Amygdala (tissue), 56 donors: ENCODE measurements at places on chromosomes 11 and 22.

DNA sequence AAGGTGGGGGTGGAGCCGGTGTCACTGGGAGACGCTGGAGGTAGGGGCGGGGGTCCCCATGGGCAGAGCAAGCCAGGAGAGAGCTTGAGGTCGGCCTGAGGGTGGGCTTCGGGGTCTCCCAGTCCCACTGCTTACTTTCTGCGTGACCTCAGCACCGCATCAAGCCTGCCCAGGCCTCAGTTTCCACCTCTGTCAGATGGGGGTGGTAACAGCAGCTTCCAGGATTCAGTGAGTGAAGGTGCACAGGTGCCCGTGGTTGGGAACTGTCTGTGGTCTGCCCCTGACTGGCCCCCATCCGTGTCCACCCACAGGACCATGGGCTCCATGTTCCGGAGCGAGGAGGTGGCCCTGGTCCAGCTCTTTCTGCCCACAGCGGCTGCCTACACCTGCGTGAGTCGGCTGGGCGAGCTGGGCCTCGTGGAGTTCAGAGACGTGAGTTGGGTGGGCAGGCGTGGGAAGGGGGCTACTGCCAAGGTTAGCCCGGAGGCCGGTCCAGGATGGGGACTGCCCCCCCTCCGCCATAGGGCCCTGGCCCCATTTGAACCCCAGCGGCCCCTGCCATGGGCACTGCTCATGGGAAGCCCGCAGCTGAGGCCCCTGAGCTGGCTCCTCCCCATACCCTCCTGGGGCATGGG is 2.2 kb downstream of the TCIRG1 start:
- no peak for DNase-seq

GRCh38 chr22:27370987-27371386 is 430.6 kb downstream of the MN1 start:
- DNase-seq: no peak

DNA sequence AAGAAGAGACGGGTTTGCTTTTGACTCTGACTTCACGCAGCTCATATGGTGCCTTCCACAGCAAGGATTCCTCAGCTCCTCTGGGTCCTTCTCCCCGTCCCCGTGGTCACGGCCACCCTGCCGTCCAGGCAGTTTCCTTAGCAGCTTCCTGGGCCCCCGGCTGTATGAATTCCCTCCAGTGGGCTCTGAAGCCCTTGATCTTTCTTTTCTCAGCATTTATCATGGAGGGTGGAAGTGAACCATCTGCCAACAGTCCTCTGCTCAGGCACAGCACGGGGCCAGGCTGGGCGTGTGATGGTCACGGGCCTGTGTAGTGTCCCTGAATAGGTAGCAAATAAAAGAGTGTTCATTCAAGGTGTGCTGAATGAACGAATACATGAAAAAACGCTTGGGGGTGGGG is 782.4 kb downstream of the BRD1 start:
- no peak for DNase-seq

- no peak for DNase-seq
Observed at GRCh38 chr22:22165936-22166710, 78.5 kb upstream of the VPREB1 start.

DNA sequence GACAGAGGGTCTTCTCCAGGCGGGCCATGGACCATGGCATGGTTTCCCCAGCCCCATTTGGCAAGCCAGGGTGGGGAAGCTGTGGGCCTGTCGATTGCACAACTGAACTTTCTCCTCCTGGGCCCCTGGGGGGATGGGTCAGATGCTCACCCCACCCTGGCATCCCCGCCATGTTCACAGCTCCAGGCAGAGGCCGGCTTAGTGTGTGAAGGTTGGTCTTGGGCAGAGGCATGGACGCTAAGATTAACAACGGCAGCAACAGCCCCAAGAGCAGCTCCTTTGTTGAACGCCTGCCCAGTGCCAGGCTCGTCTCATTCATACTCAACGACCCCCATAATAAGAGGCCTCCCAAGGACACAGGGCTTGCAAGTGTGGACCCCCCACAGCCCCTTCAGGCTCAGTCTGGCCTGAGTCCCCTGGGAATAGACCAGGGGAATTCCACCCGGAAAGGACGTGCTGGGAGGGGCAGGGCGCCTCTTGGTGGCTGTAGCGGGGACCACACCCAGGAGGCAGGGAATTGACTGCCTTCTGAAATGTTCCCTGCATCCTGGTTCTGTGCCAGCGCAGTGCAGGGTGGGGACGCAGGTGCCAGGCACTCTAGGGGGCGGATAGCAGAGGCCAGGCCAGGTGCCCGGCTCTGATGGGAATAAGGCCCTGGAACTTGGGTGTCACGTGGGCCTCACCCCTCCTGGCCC is 8.3 kb downstream of the TSPO start:
- DNase-seq: no peak

GRCh38 chr11:114082767-114083181 is 23.3 kb downstream of the ZBTB16 start:
- no peak for DNase-seq

GRCh38 chr22:19674129-19674928 is 40.0 kb upstream of the SEPTIN5 start:
- no peak for DNase-seq

DNA sequence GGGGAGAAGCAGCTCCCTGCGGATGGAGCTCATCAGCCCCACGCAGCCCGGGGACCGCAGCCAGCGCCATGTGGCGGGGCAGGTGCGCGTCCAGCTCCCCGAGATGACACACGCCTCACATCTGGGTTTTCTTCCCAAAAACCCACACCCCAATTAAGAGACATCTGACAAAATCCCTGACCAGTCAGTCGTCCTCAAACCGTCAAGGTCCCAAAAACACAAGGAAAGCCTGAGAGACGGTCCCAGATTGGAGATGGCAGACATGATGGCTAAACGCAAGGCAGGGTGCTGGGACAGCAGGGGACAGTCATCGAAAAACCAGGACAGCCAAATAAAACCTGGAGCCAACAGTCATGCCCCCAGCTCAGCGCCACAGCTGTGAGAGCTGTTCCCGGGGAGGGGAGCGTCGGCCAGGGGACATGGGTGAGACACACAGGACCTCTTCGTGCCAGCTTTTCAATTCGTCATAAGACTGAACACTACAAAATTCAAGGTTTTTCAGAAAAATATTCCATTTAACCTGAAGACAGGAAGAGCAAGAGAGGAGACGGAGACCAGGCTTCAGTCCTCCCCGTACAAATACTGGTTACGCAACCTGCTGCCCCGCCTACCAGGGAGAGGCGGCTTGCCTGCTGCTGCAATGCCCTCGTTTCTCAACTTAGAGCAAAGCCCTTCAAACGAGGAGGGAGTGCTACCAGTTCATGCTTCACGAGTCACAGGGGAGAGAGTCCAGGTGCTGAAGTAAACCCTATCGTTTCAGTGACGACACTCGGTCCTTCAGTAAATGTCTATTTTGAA is 10.5 kb downstream of the TOLLIP start:
- DNase-seq: no peak

DNA sequence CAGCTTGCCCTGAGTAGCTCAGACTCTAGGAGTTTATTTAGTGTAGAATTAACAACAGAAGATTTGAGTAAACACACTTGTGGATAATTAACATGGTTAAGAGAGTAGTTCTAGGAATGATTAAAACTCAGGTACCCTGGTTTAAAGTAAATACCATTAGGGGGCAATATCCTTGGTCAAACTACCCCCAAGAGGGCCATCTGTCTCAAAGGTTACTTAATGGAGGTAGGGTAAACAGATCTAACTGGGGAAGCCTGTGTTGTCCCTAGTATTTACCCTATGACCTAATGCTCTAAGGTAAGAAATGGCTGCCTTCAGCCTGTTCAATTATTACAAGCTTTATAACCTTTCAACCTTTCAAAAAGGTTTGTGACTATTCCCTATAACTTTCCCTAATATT is 10.6 kb upstream of the GLYATL1 start:
- no peak for DNase-seq

DNA sequence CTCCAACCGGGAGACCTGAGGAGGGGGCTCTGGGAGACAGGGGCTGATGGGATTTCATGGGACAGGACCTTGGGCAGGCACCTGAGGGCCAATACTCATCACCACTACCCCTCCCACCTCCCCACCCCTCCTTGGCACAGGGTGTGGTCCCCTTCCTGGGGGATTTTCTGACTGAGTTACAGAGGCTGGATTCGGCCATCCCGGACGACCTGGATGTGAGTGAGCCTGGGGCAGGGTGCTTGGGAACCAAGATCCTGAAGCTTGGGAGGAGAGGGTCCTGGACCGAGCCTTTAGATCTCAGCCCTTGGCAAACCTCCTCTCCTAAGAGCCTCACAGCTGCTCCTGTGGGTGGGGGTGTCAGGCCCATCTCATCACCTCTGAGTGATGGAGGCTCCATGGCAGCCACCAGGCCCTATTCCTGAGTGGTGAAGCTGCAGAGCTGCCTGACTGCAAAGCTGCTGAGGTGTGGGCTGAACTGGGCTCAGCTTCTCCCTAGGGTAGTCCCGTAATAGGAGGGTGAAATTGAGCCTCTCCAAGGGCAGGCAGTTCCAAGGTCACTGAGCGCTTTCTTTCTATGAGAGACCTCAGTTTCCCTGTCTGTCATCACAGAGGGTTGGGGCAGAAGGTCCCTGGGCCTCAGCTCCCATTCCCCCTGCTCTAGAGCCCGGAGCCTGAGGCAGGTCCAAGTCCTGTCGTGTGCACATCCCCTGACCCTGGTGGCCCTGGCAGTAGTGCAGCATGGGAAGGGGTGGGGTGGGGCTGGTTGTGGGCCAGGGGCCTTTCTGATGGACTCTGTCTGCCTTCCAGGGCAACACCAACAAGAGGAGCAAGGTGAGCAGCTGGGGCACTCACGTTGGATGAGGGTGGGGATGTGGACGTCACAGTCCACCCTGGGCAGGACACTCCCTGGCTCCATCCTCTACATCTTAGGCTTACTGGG is 6.5 kb downstream of the RGL4 start:
- DNase-seq: no peak

DNA sequence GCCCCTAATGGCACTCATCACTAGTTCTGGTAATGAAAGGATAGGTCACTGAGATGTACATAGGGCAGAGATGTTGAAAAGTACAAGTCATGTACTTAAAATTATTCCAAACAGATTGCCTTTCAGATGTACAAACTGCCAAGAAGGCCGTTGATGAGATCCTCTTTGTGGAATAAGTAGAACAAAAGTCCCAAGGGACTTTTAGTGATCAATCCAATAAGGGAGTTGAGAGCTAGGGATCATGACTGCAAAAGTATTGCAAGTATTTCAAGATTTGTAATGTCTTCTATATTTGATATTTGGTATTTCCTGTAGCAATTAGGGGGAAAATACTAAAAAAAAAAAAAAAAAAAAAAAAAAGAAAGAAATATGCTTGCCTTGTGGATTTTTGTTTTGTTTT is 82.2 kb downstream of the ATG16L2 start:
- DNase-seq: no peak

GRCh38 chr11:61145228-61146005 is 15.8 kb downstream of the VPS37C start:
- DNase-seq: no peak

DNA sequence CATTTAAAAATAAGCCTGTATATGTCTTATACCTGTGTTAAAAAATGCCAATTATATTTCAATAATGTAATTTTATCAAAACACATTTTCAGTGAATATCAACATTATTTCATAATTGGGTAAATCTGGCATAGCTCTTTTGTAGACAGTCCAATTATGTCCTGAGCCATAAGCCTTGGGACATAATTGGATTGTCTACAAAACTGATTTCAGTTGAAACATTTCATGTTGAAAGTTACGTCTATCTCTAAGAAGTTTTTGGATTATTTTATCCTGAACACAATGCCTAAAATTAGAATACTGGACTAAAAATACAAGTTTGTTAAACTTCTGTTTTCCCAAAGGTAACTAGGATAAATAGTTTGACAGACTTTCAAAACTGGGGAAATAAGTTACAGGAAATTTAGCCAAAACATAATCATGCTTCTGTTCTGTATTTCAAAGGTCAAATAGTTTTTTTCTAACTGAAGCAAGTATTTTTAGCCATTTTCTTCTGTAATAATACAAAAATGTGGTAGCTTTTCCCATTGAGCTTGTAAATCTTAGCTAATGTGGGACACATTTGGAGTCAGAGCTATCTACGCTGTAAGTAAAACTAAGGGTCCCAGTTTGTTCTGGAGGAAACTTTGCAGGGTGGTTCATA is 100.7 kb upstream of the BIRC3 start:
- DNase-seq: no peak

DNA sequence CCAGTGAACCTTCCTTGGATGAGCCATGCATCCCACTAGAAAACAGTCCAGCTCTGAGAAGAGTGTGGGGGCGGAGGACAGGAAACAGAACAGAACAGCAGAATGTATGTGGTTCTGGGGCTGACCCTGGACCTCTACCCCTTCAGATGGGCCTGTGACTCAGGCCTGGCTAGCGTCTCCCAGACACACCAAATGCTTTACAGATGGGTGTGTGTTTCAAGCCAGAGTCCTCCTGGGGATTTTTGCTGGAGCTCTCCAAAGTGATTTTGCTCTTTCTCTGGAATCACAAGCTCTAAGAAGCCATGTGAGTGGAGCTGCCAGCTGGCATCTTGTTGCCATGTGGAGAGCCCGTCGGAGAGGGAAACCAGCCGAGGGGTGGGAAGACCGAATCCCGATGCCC is 13.2 kb upstream of the C1QTNF4 start:
- DNase-seq: peak; percentile 47

- no peak for DNase-seq
Observed at GRCh38 chr11:19237381-19237780, 3.4 kb downstream of the E2F8 start.

- DNase-seq: no peak
Observed at GRCh38 chr11:43376594-43376993, 17.9 kb downstream of the TTC17 start.

DNA sequence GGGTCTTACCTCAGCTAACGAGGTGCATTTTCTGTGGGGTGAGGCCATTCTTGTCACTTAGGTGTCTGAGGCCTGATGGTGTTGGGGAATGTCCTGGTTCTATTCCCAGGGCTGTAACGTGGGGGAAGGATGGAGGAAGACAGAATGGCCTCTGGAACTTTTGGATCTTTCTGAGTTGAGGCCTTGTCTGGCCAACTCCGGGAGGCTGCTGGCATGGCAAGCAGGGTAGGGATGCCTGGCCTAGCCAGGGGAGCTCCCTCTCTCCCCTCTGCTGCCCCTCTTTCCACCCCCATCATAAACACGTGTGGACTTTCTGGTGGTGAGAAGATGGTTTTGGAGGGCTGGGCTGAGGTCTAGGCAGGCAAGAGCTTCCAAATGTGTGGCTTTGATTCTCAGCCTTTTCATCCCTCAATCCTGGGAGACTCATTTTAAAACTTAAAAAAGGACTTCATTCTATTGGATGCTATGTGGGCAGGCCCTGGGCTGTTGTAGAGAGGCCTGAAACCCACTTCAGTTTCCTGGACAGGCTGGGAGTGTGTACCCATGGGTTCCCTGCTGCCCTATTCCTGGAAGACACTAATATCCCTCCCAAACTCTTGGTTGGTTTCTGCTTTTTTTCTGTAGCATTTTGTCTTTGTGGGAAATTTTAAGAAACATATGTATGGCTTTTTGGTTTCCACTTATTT is 30.9 kb downstream of the ZBTB16 start:
- no peak for DNase-seq

GRCh38 chr22:48226026-48227013 is 1463.9 kb downstream of the TBC1D22A start:
- DNase-seq: no peak

DNA sequence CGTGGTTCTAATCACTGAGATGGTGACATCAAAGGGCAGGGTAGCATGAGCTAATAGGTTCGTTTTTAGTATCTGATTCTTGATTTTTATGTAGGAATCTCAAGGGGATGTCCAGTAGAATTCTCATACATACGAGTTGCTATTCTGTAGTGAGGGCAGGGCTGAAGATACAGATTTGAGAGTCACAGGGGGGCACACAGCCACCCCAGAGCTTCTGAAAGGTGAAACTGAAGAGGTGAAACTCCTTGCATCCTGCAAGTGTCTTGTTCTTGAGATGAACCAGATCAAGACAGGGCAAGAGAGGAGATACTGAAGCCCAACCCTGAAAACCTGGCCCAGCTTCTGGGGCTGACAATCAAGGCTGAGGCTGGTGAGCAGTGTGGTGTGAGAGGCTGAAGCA is 35.6 kb upstream of the TMEM123 start:
- DNase-seq: no peak
